Activated CD8-positive, alpha-beta memory T cell treated with anti-CD3 and anti-CD28 coated beads for 24 hours (primary cell): ENCODE measurements at places on chromosomes 1 and 21.

DNA sequence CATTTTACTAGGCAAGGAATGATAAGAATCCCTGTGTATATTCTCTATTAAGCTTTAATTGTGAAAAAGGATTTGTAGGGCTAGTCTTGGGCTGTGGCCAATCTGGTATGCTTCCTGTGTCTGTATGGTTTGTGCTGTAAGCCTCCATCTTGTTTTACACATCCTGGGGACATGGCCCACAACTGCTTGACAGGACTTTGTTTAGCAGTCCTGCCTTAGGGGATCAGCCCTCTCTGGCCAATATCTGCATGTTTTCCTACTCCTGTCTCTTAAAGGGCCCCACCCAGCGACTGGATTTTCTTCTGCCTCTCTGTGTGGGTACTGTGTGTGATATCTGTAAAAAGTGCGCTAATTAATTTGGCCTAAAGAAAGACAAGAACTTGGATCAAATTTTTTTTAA is 813.2 kb downstream of the PLA2G4A start:
- DNase-seq, result no peak

DNA sequence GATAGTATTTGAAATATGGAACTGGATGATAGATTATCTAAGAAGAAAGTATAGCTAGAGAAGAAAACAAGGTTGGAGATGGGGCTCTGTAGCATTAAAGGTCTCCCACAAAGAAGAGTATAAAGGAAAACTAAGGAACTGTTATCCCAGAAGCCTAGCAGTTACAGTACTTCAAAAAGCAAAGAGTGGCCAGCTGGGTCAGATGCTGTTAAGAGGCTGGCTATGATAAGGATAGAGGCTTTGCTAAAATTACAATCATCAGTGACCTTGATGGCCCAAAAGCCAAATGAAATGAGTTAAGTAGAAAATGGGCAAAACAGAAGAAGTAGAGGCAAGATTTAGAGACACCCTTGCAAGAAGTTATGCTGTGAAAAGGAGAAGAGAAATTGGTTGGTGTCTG is 25.1 kb upstream of the ANGPTL1 start:
- no peak for DNase-seq

GRCh38 chr1:182714546-182714945 is 30.2 kb upstream of the RGS8 start:
- DNase-seq, result no peak

DNA sequence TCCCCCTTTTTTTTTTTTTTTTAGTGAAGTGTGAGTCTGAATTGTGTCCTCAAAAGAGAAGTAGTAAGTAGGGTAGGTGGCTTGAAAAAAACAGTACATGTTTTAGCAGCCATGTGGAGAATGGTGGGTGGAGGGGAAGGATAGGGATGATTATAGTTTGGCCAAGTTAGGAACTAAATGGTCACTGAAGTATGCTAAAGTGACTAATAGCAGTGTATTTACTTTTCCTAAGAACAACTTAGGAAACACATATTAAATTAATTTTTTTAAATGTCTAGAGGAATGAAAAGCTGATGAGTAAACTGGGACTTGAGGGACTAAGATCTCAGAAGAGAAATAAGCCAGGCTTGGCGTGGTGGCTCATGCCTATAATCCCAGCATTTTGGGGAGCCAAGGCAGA is 55.5 kb downstream of the PLA2G4A start:
- DNase-seq, result no peak

DNA sequence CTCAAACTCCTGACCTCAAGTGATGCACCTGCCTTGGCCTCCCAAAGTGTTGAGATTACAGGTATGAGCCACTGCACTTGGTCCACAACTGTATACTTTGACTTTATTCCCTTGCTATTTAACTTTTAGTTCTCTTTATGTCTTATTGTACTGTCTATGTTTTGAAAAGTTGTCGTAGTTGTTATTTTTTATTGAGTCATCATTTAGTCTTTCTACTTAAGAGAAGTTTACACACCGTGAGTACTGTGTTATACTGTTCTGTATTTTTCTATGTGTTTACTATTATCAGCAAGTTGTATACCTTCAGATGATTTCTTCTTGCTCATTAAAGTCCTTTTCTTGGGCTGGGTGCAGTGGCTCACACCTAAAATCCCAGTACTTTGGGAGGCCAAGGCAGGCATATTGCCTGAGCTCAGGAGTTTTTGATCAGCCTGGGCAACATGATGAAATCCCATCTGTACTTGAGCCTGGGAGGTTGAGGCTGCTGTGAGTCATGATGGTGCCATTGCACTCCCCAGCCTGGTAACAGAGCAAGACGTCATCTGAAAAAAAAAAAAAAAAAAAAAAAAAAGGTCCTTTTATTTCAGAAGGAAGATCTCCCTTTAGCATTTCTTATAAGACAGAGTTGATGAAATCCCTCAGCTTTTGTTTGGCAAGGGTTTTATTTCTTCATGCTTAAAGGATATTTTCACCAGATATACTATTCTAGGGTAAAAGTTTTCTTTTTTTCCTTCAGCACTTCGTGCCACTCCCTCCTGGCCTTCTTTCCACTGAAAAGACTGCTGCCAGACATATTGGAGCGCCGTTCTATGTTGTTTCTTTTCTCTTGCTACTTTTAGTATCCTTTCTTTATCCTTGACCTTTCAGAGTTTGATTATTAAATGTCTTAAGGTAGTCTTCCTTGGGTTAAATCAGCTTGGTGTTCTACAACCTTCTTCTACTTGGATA is 47.6 kb downstream of the TNFSF18 start:
- no peak for DNase-seq

DNA sequence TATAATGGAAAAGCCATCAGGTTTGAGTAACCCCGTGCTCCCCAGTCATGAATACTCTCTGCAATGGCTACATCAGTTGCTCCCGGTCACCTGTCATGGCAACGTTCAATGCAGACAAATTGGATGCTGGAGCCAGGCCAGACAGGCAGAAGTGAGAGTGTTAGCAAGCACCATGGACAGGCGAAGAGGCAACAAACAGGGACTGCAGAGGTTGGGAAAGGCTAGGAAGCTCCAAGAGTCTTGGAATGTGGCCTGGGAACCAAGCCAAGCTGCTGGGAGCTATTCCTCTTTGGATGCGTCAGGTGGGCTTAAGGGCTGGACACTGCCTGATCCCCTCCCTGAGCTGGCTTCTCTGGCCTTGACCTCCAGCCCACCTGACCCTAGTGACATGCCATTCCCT is 102.9 kb downstream of the ACTL8 start:
- DNase-seq, result no peak

DNA sequence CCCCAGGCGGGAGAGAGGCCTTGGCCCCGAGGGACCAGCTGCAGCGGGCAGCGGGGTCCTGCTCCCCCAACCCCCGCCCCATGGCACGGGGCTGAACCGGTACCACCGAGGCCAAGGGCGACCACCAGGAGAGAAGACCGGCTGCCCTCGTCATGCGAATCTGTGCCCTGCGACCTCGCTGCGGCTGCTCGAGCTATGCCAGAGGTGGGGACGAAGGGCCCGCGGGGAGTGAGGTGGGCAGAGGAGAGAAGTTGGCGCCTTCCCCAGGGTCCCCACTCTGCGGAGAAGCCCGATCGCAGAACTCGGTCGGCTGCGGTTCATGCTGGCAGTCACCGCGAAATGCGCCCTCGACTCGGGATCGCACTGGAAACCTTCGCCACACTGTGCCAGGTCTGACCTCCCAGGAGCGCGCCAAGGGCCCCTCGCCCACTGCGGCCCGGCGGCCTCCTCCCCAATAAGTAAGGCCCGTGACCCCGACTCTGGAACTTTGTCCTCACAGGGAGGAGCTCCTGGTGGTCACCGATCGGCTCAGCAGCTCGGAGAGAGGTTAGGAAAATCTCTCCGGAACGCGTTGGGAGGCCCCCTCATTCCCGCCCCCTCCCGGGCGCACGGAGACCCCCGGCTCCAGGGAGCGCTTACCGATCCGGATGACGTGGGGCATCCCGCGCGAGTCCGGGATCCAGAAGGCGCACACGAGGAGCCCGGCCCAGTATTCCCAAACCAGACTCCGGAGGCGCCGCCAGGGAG is 787 bp downstream of the GRIK3 start:
- no peak for DNase-seq

- no peak for DNase-seq
Measured at GRCh38 chr1:113684153-113684541, 75.1 kb downstream of the PHTF1 start.

DNA sequence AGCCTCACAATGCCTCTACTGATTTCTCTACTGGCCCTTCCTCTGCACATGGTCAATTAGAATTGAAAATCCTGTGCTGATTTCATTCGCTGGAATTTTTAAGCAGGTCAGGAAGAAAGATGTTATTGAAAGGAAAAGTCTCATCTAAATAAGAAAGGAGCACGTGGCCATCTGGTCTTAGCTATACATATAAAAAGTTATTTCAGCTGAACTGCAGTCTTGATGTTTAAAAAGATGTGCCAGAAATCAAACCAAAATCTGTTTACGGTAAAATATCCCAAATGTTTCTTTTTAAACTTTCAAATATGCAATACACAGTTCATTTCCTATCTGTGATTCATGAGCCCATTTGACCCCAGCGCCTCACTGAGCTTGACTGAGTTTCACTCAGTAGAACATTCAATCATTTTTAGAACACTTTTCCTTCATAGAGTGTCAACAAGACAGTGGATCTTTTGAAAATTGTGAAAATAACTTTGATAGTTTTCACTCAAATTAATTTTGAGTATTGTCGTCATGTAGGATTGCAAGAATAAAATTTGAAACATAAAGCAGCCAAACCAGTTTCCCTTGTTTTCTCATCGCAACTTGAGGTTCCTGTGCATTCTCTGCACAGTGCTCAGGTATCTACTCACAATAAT is 293.6 kb downstream of the PTPRC start:
- no peak for DNase-seq

DNA sequence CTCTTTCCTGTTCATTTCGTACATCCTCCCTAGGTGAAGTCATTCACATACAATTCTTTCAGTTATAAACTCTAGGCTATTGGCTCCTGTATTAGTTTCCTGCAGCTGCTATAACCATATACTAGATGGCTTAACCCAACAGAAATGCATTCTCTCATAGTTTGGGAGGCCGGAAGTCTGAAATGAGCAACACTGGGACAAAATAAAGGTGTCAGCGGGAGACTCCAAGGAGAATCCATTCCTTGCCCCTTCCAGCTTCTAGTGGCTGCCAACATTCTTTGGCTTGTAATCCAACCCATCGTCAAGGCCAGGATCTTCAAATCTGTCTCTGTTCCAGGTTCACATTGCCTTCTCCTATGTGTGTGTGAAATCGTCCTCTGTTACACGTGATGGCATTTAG is 71.3 kb downstream of the TOR3A start:
- no peak for DNase-seq

DNA sequence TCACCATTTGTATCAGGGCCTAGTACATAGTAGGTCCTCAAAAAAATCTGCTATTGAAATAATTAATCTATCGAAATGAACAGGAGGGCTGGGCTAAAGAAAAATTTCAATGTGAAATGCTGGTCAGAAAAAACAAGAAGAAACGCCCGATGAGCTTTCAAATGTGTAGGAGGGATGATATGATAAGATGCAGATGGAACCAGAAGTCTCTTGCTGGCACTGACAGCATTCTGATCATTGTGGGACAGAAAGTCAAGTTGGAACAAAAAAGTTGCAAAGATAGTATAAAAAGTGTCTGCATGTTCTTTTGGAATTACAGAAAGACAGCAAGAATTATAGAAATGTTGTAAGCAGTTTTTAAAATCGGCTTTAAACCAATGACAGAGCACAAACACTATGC is 11.1 kb downstream of the G0S2 start:
- DNase-seq, result no peak

GRCh38 chr1:180199018-180199417 is 31.0 kb upstream of the LHX4 start:
- DNase-seq, result no peak

- no peak for DNase-seq
Measured at GRCh38 chr1:241816008-241816407, 32.0 kb upstream of the EXO1 start.

DNA sequence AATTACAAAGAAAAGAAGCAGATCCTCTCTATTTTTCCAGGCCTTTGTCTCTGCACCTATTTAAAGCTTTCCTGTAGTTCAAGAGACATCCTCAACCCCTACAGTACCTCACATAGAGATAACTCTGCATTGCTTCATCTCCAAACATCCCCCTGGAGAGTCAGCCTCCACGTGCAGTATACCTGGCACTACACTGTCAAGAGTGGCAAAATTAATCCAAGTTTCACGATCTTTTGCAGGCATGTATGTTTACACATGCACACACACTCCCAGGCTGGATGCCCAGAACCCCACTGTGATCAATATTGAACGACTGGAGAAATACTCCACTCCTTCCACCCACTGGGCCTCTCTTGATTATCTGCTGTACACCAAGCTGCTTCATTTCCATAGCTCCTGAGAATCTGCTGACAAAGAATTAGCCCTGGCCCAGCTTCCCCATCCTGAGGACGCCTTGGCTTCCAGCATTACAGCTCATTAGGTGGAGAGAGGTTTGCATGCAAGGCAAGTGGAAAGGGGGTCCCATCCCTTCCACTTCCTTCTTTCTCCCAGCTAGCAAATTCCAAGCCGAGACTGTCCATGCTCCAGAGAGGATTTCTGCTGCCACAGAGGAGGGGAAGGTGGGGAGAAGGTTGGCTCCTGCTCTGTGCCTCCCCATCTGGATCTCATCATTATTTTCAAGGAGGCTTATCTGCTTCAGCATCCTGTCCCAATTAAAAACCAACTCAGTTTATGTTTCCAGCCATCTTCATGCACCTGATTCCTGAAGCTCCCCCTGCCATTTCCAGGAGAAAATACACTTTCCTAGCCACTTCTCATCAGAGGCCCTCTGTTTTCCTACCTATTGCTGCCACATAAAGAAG is 66.5 kb upstream of the GOLT1A start:
- DNase-seq, result no peak

DNA sequence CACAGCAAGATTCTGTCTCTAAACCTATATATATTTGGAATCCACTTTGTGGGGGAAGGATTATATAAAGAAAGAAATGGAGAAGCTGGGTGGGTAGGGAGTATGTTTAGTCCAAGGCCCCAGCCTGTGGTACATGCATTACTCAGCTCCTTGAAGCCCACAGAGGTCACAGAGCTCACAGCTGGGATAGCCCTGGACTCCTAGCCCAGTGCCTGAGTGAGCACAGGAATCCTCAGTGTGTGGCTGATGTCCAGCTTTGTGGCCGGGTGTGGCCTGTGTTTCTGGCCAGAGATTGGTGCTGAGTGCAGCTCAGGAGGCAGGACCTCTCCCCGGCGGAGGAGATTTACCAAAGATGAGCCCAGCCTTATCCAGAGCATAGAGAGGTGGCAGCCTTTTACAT is 7.6 kb downstream of the CAPN9 start:
- DNase-seq, result no peak

GRCh38 chr1:47608296-47608875 is 170.5 kb downstream of the FOXD2 start:
- DNase-seq, result peak; percentile 5

GRCh38 chr1:10969971-10970332 is 42.5 kb upstream of the TARDBP start:
- no peak for DNase-seq

- DNase-seq, result no peak
Measured at GRCh38 chr1:172328266-172328665, 92.2 kb upstream of the C1orf105 start.

GRCh38 chr1:193543259-193543658 is 356.8 kb upstream of the B3GALT2 start:
- no peak for DNase-seq

GRCh38 chr1:21340230-21340945 is 50.1 kb upstream of the ECE1 start:
- no peak for DNase-seq

GRCh38 chr21:30044447-30045064 is 104.8 kb upstream of the GRIK1 start:
- no peak for DNase-seq

GRCh38 chr1:4027492-4028138 is 127.5 kb upstream of the C1orf174 start:
- peak; percentile 58 for DNase-seq
